T-helper 1 cell (primary cell): ENCODE measurements at places on chromosomes 16 and 17.
A peak's percentile ranks its signal among the peaks of the same experiment; 100 is the strongest.

DNA sequence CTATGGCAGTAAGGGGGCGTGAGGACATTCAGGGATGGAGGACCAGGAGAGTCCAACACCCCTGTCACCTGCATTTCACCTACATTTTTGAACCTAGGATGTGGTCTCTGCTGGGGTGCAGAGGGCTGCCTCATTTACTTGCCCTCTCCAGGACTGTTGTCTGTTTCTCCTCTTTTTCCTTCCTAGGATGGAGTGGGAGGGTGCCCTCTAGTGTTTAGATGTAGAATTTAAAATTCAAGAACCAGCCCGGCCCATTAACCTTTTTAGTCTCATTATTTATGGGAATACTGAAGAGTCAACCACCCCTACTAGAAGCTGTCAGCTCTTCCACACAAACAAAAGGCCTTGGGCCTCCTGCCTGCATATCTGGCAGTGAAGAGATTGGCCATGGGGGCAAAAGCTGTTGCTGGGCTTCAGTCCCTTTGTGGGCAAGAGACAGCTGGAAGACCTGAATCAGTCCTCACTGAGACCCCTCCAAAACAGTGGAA, 2.5 kb upstream of the STARD3 start:
- DNase-seq = peak; percentile 37

DNA sequence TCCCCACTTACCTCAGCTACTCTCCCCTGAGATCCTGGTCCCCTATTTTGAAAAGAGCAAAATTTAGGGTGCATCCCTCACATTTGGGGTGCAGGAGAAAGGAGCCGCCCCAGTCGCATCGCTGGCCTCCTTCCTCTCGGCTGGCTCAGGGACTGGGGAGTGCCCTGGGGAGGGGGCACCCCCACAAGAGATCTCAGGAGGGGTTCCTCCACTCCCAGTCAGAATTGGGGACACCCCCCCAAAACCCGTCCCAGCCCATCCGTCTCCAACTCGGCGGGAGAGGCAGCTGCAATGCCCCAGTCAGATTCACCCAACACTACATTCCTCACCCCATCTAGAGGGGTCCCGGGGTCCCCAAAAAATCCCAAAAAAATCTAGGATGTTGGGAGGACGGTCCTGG, 3.5 kb upstream of the BCL6B start:
- no peak for DNase-seq

DNA sequence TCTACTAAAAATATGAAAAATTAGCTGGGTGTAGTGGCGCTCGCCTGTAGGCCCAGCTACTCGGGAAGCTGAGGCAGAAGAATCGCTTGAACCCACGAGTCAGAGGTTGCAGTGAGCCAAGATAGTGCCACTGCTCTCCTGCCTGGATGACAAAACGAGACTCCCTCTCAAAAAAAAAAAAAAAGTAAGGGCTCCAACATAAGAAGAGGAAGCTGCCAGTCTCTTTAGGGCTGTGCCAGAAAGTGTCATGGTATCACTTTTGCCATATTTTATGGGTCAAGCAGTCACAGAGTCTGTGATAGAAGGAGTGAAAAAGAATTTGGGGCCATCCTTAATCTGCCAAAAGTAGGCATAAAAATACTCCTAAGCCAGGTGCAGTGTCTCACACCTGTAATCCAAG, 1.4 kb upstream of the PIPOX start:
- no peak for DNase-seq

DNA sequence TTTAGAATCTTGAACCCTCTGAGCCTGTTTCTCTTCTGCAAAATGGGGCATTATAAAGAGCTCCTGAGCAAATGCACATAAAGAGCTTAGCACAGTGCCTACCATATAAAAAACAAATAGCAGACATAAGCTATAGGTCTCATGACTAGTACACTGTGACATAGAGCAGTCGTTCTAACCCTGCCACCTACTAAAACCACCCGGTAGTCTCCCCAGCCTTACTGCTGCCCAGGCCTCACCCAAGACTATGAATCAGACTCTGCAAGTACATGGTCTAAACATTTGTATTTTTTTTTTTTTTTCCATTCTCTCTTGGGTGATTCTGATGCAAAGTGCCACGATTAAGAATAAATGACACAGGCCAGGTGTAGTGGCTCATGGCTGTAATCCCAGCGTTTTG, 33.9 kb downstream of the STX8 start:
- DNase-seq = no peak

DNA sequence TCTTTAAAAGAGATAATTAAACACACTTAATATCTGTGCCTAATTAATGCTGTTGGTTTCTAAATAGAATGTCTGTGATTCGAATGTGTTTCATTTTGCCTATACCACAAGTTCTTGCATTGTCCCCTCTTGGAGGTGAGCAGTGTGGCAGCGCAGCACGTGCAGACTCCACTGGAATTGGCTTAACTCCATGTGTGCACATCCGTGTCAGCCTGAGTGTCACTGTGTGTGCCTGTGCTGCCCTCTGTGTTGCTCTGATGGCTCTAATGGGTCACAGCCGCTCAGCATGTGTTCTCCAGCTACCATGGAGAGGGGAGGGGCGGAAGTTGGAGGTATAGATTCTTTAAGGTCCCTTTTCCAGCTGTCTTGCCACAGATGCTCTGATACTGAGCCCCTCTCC, 226.6 kb downstream of the SPECC1 start:
- no peak for DNase-seq

GRCh38 chr17:45372325-45372869, 55.6 kb upstream of the MAP3K14 start:
- no peak for DNase-seq

GRCh38 chr17:82016875-82017459, 5.7 kb downstream of the CENPX start:
- no peak for DNase-seq

GRCh38 chr16:3001316-3001715, 11.4 kb upstream of the CLDN9 start:
- no peak for DNase-seq

DNA sequence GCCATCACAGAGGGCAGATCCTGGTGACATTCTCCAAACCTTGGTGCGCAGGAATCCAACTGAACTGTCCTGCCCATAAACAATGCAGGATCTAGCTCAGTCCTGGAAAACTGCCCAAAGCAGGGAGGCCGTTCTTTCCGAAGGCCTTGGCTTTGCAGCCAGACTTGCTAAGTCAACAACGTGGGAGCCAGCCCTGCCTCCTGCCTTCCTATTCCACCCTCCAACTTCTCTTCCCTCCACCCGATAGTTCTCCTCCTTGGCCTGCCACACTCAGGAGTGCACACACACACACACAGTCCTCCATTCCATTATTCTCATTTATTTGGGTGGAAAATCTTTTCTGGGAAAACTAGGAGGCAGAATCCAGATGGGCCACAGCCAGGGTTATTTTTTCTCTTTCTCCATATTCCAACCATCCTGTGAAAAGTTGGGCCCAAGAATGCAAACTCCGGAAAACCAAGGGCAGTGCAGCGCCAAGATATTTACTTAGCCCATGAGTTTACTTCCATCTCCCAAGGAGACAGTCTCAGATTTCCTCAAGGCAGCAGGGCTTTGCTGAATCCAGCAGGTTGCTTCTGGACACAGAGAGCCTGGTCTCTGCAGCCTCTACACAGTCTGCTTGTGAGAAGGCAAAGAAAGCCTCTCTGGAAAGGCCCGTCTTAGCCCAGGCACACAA, 15.8 kb downstream of the COPRS start:
- no peak for DNase-seq

- DNase-seq = no peak
These were observed 67.2 kb upstream of the CLEC3A start for GRCh38 chr16:77955127-77955526.

DNA sequence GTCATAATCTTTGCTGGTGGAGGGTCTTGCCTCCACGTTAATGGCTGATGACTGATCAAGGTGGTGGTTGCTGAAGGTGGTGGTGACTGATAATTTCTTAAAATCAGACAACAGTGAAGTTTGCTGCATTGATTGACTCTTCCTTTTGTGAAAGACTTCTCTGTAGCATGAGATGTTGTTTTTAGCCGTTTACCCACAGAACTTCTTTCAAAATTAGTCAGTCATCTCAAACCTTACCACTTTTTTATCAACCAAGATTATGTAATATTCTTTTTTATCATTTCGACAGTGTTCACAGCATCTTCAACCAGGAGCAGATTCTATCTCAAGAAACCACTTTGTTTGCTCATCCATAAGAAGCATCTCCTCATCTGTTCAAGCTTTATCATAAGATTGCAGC, 5.9 kb downstream of the UQCRC2 start:
- DNase-seq = no peak

DNA sequence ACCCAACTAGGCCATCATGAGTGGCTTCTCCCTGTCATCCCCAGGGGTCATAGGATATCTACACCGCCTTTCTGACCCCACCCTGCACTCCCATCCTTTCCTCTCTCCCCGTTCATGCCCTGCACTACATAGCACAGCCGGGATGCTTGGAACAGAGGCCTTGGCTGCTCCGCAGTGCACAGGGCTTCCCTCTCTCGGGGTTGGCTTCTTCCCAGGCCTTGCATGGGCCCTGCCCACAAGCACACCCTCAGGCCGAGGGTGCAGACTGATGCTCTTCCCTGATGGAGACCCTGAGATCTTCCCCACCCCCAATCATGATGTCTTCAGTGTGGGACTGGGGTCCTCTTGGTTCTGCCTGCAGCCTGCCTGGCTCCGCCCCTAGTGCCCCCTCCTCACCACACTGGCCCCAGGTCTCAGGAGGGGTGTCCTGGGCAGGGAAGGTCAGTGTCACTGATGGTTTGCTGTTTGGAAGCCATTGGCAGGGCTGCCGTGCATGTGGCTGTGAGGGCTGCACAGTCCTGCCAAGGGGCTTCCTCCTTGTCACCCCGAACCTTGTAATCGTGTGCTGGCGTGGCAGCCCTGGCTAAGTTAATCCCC, 14.3 kb upstream of the NAGLU start:
- no peak for DNase-seq

GRCh38 chr16:69607674-69608073, 41.9 kb downstream of the NFAT5 start:
- DNase-seq = no peak

- DNase-seq = no peak
These were observed 17.5 kb downstream of the TMEM132E start for GRCh38 chr17:34596920-34597319.

- no peak for DNase-seq
These were observed 167.7 kb upstream of the CIBAR2 start for GRCh38 chr16:85279825-85280545.

GRCh38 chr17:55290492-55291113, 25.8 kb downstream of the HLF start:
- DNase-seq = no peak

DNA sequence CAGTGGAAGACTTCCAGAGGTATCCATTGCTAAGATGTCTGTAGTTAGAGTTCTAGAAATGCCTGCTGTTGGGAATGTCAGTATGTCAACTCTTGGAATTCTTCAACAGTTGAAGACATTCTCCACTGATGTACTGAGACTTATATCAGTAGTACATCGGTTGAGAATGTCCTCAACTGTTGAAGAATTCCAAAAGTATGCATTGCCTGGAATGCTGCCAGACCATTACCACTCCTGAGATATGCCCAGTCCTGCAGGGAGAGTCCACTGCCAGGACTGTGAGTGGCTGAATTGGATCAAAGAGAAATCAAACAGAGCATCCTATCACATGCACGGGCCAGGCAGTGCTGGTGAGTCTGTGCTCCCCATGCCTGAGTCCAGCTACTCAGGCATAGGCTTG, 42.0 kb downstream of the IL21R start:
- no peak for DNase-seq

- no peak for DNase-seq
These were observed 186.3 kb upstream of the GSE1 start for GRCh38 chr16:85426806-85427205.

DNA sequence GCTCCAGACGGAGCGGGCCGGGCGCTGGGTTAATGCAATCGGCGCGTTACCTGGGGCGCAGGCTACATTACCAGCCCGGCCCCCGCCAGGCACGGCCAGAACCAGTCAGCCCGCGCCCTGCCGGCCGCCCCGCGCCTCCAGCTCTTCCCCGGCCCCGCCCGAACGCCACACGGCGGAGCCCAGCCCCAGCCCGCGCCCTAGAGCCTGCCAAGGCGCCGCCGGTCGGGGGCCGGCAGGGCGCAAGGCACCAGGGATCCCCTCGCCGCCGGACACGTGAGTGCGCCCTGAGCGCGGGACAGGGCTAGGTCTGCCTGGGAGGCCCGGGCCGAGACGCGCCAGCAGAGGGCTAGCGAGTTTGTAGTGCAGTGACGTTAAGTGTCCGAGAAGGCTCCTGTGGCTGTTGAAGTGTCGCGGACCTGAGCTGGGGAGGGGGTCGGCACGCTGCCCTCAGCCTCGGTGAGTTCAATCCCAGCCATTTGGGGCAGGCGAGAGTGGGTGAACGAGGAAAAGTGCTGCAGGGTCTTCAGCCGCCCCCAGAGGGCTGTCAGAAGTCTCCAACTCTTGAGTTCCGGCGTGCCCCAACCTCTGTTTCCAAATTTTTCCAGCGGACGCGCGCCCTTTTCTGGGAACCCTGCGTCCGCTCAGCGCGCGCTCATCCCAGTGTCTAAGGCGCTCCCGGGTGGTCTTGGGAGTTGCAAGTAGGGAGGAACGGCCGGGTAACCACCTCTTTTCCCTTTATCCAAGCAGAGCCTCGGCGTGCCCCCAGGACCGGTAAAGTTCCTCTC, at the start of gene SLC6A2:
TSS of gene SLC6A2 (plus strand) at position 92 of the 785 bp plus-strand sequence. CDS start 707 bp downstream, outside the sequence.
- DNase-seq = no peak

DNA sequence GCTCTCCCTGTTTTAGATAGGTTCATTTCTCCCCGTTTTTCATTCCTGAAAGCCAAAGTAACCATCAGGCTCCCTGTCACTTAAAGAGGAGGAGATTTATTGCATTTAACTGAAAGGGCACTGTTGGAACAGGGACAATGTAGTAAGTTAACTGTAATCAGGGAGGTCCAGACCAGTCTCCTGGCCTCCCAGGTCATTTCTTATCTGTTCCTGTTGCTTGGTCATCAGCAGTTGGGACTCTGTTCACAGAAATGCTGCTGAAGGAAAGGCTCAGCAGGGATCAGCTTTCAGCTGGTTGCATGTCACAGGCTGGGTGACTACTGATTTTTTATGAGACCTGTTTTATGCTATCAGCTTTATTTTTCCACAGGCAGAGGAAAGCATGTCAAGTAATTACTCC, 622.6 kb upstream of the GOT2 start:
- no peak for DNase-seq

- no peak for DNase-seq
These were observed 5.1 kb downstream of the CALCOCO2 start for GRCh38 chr17:48835971-48836370.

DNA sequence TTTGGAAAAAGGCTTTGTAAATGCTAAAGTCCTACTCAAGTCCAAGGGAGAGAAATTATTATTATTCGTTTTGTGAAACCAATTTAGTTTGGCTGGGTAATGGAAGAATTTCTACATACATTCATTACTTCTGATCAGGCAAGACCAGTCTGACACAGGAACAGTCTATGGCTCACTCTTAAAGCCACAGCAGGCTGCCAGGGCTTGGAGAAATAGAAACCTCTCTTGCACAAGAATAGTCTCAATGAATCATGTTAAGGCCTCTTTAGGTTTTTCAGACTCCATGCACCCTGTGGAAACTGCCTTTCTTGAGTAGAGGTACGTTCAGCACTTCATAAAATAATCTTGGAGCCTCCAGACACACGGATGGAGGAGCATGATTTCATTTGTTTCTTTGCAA, 167.7 kb downstream of the IRX3 start:
- no peak for DNase-seq

GRCh38 chr16:78323315-78323714, 223.9 kb downstream of the WWOX start:
- no peak for DNase-seq
